ENCODE measurements at places on chromosomes 12 and 14.

DNA sequence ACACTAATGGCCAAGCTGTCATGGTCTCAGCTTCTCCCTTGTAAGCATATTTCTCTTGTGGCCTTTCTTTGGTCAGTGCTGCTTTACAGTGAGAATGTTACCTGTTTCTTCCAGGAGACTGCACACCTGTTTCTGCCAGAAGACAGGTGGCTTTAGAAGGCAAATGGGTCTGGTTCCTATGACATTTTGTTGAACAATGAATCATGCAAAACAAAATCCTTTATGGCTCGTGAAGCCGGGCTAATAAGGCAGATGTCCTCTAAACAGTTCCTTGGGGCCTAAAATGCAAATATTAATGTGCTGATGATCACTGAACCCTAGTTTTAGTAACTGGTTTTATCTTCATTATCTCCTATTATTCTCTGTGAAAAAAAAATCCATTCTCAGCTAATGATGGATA, 927.6 kb downstream of the GALC start:
- no peak for DNase-seq

DNA sequence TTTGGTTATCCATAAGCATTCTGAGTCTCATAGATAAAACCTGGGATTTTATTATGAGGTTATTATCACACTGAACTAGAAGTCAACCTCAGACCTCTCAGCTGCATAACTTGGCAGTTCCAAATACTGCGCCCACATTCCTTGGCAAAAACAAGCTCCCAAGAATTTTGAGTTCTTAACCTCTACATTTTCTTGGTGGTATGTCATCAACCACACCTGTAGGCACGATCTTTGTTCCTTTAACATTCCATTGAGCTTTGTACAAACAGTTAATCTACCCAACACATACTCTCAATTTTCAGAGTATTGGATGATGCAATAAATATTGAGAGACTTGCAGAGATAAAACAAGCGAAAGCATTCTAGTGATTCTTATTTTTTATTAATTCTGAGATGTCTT, 371.8 kb upstream of the PRICKLE1 start:
- DNase-seq, result peak; percentile 98

DNA sequence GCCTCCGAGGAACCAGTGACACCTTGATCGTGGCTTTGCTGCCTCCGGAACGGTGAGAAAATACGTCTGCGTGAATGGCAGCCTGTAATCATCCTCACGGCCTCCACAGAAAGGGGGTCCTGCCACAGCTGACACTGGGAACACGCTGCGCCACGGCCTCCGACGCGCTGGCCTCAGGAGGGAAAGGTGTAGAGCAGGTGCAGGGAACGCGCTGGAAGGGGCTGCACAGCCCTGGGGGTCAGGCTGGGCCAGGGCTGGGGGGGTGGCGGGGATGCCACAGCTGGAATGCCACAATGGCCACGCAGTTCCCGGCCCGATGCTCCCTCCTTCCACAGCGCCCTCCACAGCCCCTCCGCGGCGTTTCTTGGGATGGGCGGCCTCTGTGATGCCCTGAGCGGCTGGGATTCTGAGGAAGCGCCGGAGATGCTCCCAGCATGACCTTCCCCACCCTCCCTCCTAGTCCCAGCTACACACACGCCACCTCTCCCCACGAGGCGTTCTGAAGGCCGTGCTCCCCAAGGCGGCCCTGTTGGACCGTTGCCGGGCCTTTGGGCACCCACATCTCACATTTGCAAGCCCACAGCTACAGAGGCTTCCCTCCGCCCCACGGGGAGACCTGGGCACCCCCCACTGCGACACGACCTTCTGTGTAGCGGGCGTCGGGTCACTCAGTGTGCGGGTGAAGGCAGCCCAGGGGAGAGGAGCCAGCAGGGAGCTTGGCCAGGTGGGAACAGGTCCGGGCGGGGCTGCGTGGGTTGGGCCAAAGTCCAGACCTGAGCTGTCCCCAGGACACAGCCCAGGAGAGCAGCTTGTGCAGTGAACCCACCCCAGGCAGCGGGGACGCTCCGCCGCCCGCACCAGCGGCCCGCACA, 31.8 kb upstream of the GALNT9 start:
- no peak for DNase-seq

- peak; percentile 33 for DNase-seq
Observed at GRCh38 chr12:62466018-62466593, 520 bp upstream of the MON2 start.

DNA sequence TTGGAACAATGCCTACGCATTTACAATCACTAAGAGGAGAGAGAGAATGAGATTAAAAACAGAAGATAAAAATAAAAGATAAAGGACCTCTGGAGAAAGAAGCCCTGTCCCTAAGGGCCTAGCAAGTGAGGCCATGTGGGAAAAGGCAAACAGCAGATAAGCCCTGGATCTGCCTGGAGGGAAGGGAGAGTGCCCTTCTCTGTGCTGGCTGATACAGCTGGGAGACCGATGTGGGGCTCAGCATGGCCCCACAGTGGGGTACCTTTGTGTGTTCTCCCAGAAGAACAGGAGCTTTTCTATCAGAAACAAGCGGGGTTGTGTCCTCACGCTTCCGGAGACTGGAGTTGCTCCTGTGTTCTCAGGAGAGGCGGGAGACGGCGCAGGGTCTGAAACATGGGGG, 59.9 kb downstream of the TMCC3 start:
- DNase-seq, result no peak

Data from bronchial epithelial cell (primary cell).